Ascending aorta (tissue), 2 donors: ENCODE measurements at places on chromosomes 11 and 22.

DNA sequence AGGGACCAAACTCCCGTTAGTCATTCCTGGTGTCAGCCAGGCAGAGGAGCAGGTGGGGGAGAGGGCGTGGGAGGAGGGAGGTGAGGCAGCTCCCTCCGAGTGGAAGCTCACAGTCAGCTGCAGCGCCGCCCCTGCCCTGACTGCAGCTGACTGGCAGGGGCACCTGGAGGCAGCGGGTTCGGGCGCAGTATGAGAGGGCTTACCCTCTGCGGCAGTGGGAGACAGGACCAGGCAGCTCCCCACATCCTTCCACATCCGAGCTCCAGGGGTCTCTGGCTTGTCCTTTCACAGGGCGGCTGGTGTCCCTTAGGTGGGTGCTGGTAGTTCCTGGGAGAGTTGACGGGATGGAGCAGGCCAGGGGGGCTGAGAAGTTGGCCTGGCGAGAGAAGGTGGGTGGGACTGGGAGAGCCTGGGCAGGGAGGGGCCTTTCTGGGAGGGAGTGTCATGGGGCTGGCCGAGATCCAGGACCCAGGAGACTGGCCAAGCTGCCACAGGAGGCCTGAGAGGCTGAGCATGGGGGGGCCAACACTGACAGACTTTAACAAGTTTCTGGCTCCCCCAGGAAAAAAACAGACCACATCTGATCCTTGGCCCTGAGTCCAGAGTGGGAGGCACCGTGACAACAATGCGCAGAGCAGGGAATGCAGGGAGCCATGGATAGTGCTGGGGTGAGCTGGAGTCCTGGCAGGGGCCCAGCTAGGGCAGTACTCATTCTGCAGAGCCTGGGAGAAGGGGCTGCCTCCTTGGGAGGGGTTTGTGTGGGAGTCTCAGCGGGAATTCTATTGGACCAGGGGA, 4.9 kb downstream of the ADORA2A start:
- H3K4me1 ChIP-seq: peaks cover 11% of the 10 kb centered on the region
- H3K4me3 ChIP-seq: no peak overlapping the region
- no peaks in the 10 kb centered on the region for H3K27me3 ChIP-seq
- H3K36me3 ChIP-seq: no peaks in the 10 kb centered on the region
- peak overlapping the region; percentile 16 for H3K27ac ChIP-seq
- peak; percentile 5 for DNase-seq

DNA sequence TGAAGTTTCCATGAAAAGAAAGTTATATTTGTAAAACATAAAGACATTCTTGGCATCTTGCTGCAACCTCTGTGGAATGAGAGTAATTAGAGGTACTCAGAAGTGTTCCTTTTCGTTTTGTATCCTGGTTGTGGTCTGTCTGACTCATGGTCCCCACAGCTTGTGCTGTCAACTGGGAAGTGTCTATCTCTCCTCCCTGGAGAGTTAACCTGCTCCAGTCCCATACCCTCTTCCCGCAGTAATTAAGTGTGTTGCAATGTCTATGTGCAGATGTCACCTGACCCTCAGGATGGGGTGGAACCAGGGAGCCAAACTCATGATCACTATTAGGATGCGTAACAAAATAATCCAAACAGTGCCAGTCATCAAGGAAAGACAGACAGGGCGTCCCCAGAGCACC, 23.0 kb upstream of the ZDHHC13 start:
- H3K4me3 ChIP-seq: no peak overlapping the region
- no peaks in the 10 kb centered on the region for H3K4me1 ChIP-seq
- H3K27ac ChIP-seq: no peak overlapping the region

DNA sequence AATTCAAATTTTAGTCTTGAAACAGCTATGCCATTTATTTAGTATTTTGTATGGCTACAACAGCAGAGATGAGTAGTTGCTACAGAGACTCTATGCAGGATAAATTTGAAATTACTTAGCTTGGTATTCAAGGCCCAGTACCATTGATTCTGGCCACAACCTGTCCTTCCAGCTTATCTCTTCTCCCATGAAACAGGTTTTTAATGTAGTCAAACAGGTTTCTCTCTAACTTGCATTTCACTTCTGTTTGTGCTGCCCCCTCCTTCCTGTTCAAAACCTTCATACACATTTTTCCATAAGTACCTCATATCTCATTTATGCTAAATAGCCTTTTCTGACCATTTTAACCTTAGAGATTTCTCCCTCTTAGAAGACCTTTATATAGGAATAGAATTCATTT, 3.3 kb downstream of the USP47 start:
- H3K4me3 ChIP-seq: no peak overlapping the region
- peaks cover 53% of the 10 kb centered on the region for H3K4me1 ChIP-seq
- no peaks in the 10 kb centered on the region for H3K27me3 ChIP-seq
- no peak for DNase-seq
- no peaks in the 10 kb centered on the region for H3K36me3 ChIP-seq
- peak overlapping the region; percentile 99 for H3K27ac ChIP-seq

DNA sequence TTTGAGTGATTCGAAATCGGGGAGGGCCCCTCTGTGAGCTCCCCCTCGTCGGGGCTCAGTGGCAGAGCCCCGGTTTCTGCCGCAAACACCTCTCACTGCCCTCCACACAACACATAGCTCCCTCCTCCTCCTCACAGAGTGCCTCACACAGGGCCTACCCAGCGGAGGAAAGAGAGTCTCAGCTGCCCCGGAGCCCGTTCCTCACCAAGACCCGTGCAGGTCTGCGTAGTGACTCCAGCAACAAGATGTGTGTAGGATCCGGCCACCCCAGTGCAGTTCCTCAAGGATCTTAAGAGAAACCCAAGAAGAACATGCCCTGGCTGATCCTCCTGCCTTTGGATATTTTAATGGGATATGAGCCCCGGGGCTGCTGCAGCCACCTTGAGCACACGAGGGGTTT, 238.4 kb downstream of the BRD1 start:
- no peaks in the 10 kb centered on the region for H3K36me3 ChIP-seq
- DNase-seq: no peak
- H3K27me3 ChIP-seq: no peaks in the 10 kb centered on the region
- no peak overlapping the region for H3K4me3 ChIP-seq
- H3K27ac ChIP-seq: no peak overlapping the region

DNA sequence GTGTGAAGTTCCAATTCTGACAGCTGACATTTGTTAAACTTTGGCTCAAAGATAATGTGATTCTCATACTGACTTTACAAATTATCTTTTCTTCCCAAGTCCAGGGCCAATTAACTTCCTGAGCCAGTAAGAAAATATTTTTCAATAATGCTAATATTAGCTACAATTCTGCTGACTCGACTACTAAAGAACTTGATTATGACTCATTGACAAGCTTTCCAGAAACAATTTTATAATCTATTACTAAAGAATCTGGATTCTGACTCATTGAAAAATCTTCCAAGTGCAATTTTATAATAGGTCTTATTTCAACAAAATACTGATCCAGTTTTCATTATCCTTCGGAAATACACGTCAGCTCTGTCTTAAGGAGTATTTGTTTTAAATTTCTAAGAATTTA, 12.9 kb upstream of the XKR3 start:
- no peaks in the 10 kb centered on the region for H3K36me3 ChIP-seq
- H3K27me3 ChIP-seq: no peaks in the 10 kb centered on the region
- H3K27ac ChIP-seq: no peak overlapping the region
- no peak overlapping the region for H3K4me3 ChIP-seq

DNA sequence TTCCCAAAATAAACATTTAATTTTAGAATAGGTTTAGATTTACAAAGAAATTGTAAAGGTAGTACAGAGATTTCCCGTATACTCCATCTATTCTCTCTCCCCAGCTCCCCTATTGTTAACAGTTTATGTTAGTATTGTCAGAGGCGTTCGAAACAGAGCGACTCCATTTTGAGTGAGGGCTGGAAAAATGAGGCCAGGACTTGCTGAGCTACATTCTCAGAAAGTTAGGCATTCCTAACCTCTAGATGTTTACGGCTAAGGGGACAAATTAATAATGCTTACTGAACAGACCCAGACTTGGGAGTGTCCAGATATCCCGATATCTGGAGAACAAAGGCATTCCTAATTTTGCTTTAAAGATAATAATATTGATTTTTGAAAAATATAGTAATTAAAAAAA, 12.4 kb upstream of the NUP160 start:
- H3K36me3 ChIP-seq: no peaks in the 10 kb centered on the region
- H3K4me3 ChIP-seq: no peak overlapping the region
- H3K27me3 ChIP-seq: no peaks in the 10 kb centered on the region
- no peak for DNase-seq
